Renal cortex interstitium (tissue), 15 donors: ENCODE measurements at places on chromosomes 2 and 18.

DNA sequence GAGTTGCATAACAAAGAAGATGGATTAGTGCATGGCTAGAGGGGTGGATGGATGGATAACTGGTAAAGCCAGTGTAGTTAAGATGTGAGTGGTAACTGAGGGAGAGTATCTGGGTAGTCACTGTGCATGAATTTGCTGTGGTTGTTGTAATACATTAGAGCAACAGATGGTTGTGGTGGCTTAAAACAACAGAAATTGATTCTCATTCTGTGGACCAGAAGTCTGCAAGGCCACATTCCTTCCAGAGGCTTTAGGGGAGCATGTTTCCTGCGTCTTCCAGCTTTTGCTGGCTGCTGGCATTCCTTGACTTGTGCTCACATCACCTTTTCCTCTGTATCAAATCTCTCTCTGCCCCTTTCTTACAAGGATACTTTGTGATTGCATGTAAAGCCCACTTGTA is 155.4 kb downstream of the ASB1 start:
- no peak for DNase-seq

- DNase-seq, result no peak
Measured at GRCh38 chr18:961644-962355, 57.1 kb downstream of the ADCYAP1 start.

- DNase-seq, result no peak
Measured at GRCh38 chr2:65025453-65026123, 30.6 kb upstream of the CEP68 start.

DNA sequence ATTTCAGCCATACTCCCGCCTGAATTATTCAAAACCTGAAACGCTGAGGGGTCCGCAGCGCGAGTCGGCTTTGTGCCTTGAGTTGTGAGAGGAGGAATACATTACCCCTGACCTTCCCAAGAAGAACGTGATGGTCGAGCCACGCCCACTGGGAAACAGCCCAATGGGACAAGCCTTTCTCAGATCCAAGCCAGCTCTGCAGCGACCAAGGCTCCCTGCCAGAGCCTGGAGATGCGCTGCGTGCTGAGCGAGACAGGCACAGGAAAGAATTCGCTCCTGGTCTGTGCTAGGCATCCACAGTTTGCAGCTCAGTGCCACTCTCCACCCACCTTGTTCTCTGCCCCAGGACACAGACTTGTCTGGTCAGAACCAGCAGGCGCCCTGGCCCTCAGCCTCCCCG is 74.1 kb upstream of the GLI2 start:
- peak; percentile 39 for DNase-seq

- no peak for DNase-seq
Measured at GRCh38 chr2:128377071-128377910, 58.6 kb upstream of the HS6ST1 start.

DNA sequence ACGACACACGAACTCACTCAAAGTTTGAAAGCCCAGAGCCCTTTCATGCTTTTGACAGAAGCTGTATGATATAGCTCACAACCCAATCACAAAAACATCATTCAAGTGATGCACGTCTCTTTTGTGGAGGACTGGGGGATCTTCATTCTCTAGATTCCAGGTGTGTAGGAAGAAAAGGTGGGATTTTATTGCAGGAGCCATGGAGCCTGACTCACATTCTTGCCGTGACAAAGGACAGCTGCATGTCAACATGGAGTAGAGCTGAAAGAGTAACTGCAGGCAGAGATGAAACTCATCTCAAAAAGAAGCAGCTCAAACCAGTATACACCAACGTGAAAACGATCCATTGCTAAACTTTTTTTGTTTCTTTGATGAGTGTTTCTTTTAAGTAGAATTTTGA is 50.9 kb upstream of the PDE1A start:
- DNase-seq, result no peak

- peak; percentile 81 for DNase-seq
Measured at GRCh38 chr2:12796657-12797056, 79.9 kb downstream of the TRIB2 start.

GRCh38 chr2:118661179-118661578 is 186.3 kb downstream of the EN1 start:
- DNase-seq, result no peak

- no peak for DNase-seq
Measured at GRCh38 chr2:224532931-224533330, 52.2 kb downstream of the CUL3 start.

- DNase-seq, result no peak
Measured at GRCh38 chr2:134070281-134070741, 183.6 kb upstream of the MGAT5 start.

DNA sequence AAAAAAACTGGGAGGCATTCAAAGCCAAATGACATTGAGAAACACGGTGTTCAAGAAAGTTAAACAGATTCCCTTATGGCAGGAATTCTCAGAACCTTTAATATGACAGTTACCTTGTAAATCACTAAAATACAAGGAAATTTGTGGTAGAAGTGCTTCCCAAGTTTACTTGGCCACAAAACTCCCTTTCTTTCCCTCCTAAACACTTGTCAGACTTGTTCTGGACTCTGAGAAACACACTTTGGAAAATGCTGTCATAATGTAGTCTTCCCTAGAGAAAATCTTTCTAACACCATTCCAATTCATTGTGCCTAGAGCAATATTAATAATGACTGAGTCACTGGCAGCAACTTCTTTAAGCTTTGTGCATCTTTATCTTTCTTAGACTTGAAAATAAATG is 140.4 kb downstream of the ANKRD44 start:
- DNase-seq, result no peak

- DNase-seq, result no peak
Measured at GRCh38 chr18:1361936-1362335, 457.3 kb downstream of the ADCYAP1 start.

DNA sequence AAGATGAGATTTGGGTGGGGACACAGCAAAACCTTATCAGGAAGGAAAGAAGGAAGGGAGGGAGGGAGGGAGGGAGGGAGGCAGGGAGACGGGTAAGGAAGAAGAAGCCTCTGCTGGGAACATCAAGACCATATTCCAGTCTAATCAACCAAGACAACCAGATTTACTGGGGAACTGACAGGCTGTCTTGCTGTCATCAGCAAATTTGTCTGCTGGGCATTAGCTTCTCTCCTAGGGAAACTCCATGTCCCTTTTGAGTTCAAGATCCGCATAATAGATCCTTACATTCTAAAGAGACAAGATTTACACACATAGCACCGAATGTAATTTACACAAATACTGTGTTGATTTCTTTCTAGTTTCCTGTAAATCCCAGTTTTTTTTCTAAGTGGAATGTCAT is 1618.9 kb upstream of the ZEB2 start:
- no peak for DNase-seq

DNA sequence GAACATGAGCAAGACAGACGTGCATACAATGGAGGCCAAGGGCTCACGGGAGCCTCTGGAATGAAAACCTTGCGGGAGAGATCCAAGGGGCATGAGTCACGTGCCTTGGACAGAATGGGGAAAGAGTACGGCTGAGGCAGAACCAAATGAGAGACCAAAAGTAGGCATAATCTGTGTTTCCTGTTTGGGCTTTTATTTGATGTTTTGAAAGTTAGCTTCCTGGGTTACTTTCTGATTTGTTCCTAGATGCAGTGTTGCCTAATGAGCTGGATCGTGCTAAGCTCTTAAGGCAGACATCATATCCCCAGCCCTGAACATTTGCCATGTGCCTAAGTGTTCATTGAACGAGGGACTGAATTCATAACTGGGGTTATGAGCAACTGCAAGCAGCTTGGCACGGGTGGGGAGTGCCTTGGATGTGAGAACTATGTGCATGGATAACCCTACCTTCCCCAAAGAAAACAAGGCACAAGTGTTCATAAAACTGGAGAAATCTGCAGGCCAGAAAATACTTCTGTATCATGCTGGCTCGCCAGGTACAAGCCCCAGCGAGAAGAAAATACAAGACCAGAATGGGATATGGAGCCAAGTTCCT is 60.3 kb upstream of the RPL31 start:
- no peak for DNase-seq

DNA sequence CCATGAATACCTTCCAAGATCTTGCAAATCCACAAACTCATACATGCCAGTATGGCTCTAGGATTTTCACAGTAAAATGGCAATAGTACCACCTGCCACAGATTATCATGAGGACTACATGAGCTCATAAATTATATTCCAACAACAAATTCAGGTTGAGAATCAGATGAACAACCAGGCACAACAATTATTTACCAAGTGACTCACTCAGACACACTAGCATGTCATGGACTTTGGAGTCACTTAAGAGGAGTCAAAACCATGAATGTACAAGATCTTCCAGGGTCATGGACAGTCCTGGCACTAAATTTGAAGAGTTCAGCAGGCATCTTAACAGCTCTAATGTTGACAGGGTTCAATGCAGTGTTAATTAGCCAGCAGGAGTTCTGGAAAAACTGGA is 34.4 kb upstream of the BZW1 start:
- DNase-seq, result no peak
